ENCODE measurements at places on chromosomes 3 and 15.

- DNase-seq, result no peak
Measured at GRCh38 chr3:53703630-53704362, 142.4 kb downstream of the CHDH start.

GRCh38 chr3:101928890-101929289, 79.6 kb downstream of the NFKBIZ start:
- DNase-seq, result no peak

- no peak for DNase-seq
Measured at GRCh38 chr3:26293329-26293844, 329.2 kb upstream of the LRRC3B start.

DNA sequence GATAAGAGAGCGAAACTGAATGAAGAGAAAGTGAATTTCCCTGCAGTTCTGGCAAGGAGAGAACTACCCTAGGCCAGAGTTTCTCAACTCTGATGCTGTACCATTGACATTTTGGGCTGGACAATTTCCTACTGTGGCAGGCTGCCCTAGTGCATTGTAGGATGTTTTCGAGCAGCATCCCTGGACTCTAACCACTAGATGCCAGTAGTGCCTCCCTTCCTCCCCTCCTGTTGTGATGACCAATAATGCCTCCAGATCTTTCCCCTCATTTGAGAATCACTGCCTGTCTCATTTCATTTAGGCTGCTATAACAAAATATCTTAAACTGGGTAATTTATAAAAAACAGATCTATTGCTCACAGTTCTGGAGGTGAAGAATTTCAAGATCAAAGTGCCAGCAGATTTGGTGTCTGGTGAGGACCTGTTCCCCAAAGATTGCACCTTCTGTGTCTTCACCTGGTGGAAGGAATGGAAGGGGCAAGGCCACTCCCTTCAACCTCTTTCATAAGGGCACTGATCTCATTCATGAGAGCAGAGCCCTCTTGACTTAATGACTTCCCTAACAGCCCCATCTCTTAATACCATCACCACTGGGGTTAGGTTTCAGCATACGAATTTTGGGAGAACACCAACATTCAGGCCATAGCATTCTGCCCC, 188.9 kb upstream of the MEIS2 start:
- no peak for DNase-seq

GRCh38 chr3:167938516-167938915, 157.2 kb downstream of the GOLIM4 start:
- DNase-seq, result no peak

DNA sequence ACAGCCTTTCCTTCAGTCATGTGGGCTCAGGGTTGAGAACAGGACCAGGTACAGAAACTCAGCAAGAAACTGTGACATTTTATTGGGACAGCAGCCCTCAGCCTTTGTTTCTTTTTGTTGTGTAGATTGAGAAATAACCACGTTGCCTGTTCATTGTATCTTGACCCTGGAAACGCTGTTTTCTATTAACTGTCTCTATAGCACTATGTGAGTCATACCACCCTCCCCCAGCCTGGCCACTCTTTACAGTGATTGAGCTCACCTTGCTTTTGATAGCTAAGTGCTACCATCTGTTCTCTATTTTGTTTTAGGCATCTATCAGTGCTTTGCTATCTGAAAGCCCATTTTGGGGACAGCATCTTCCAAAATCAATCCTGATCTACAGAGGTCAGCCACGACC, 127.9 kb downstream of the CD47 start:
- DNase-seq, result no peak

GRCh38 chr3:148861277-148861869, 3.7 kb upstream of the CPA3 start:
- no peak for DNase-seq

DNA sequence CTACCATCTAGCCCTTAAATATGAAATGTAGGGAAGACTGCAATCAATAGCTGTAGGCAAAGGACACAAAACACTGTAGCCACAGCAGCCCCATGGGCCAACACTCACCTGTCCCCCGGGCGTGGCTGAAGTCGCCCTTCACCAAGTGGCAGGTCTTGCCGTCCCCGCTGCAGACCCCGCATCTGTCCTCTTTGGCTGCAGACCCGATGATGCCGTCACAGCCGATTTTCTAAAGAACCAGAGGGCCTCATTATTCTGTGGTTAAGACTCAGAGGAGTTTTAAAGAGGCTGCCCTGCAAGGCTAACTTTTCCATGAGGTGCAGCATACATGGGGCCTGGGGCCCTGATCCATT, 245.6 kb downstream of the ADAMTS17 start:
- no peak for DNase-seq

DNA sequence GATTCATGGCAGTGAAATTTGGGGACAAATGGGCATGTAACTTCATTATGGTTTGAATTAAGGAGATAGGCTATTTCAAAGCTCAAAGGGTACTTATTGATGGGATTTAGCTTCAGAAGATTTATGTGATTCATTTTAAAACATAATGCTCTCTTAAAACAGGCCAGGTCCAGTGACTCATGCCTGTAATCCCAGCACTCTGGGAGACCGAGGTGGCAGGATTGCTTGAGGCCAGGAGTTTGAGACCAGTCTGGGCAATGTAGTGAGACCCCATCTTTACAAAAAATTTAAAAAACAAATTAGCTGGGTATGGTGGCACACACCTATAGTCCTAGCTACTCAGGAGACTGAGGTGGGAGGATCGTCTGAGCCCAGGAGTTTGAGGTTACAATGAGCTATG, 11.5 kb downstream of the THAP10 start:
- DNase-seq, result no peak

DNA sequence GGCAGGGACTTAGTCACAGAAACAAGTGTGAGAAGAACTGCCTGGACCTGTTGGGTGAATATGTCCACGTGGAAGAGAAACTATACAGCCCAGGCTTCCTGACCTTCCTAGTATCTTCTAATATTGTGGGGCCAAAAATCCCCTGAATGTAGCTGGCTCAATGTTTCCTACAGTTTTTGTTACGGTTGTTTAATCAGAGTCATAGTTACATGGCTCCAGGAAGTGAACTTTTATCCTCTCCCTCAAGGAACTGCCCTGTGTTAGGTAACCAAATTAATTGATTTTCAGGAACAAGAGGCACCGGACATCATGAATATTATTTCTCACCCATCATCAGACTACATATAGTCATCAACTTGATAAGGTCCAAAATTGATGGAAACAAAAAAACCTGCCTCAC, 59.0 kb downstream of the ANXA2 start:
- DNase-seq, result no peak

DNA sequence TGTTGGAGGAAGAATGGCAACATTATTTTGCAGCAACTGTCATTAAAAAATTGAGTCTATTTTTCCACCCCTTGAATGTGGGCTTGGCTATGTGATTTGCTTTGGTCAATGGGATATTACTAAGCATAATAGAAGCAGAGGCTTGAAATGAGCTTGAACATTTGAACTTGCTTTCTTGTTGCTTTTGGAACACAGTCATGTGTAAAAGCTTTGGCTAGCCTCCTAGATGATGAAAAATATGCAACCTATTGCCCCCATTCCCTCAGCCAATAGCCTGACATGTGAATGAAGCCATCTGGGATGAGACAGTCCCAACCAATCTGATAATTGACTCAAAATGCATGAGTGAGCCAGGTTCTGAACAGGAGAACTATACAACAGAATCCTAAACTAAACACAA, 78.4 kb downstream of the PLSCR2 start:
- DNase-seq, result no peak

- DNase-seq, result no peak
Measured at GRCh38 chr15:77097248-77097721, 26.4 kb upstream of the TSPAN3 start.

DNA sequence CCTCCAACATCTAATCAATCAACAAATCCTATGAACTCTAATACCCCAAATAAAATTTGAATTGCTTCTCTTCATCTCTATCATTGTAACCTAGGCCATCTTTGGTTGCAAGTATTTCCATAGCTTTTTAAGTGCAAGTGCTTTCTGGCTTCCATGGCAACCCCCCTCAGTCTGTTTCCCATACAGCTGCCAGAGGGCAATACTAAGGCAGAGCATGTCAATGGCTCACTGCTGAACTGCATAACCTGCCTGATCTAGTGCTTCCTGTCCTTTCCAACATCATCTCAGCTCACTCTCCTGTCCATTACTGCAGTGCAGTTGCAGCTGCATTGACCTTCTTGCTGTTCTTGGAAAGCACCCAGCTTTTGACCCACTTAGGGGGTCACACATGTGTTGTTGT, 198.4 kb downstream of the WNT5A start:
- no peak for DNase-seq

GRCh38 chr3:179016979-179017670, 54.5 kb downstream of the ZMAT3 start:
- DNase-seq, result no peak

DNA sequence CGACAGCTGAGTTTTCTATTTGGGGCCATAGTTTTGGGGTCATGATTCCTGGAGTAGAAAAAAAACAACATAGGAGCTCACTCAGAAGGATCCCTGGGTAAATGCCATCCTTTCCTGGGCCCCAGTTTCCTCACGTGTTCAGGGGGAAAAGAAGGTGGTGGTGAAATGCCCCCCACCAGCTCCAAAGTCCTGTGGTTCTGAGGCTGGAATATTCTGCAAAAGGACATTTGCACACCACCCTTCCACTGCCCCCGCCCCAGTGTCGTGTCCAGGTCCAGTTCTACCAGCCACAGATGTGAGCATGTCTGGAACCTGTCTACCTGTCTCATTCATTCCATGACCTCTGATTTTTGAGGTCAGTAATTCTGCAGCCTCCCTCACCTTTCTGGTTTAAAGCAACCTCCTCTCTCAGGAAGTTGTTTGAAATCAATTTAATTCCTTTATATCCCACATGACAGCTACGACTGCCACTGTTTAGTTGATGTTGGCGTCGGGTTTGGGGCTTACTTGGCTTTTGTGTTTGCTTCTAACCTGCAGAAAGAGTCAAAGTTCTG, 82.1 kb downstream of the SMAD3 start:
- DNase-seq, result no peak

DNA sequence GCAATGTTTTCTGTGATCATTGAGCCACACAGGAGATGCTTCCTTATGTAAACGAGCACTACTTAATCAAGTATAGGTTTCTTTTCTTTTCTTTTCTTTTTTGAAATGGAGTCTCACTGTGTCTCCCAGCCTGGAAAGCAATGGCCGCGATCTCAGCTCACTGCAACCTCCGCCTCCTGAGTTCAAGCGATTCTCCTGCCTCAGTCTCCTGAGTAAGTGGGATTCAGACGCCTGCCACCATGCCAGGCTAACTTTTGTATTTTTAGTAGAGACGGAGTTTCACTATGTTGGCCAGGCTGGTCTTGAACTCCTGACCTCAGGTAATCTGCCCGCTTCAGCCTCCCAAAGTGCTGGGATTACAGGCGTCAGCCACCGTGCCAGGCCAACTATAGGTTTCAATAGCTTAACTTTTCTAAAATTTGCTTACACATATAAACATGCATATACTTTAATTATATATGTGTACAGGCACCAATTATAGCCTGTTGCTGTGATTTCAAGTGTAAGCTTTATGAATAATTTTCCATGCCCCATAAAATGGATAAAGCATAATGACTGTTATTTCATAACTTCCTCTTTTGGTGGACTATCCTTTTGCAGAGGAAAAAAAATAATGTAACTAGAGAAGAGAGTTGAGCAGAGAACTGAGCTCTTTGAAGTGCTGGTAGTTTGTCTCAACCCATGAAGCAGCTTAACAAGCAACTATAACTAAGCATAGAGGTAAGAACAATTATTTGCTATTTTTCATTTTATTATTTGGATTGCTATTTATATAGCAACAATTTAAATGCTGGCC, 24.8 kb upstream of the MBNL1 start:
- no peak for DNase-seq

GRCh38 chr3:57977818-57978235, 30.4 kb upstream of the FLNB start:
- DNase-seq, result no peak

DNA sequence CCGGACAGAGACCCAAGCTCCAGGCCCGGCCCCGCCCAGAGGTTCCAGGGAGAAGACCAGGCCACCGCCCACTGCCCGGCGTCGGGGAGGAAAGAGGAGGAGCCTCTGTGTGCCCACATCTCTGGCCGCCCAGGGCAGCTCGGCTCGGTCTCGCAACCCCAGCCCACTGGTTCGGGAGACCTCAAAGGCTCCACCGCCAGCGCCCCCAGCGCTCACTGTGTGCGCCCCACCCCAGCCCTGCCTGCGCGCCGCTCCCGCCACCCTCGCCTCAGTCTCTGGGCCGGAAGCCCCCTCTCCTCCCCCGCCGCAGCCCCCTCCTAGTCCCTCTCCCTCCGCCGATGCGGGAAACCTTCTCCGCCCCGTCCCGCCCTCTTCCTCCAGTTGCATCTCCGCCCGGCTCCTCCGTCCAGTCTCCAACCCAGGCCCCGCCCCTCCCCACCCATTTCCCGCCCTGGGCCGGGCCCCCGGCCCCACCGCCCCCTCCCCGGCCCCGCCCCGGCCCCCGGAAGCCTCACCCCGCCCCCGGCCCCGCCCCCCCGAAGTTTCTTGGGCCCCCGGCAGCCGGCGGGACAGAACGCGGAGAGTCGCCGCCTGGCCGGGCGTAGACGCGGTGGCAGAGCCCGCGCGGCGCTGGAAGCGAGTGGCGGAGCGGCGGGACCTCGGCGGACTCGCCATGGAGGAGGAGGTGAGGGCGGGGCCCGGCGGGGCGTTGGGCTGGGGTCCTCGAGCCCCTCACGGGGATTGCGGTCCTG, at the start of gene PLEKHO2:
TSS of gene PLEKHO2 (plus strand) at position 572 of the 752 bp plus-strand sequence. CDS start at position 674, 102 bp downstream.
- peak; percentile 74 for DNase-seq

- DNase-seq, result no peak
Measured at GRCh38 chr3:37433758-37434157, 259.4 kb upstream of the LRRFIP2 start.
